ENCODE measurements at places on chromosomes 16 and 17.

GRCh38 chr17:18187226-18187625 lies 3.6 kb downstream of the ALKBH5 start:
- DNase-seq = no peak

GRCh38 chr17:50322271-50322670 lies 23.7 kb upstream of the XYLT2 start:
- no peak for DNase-seq

GRCh38 chr17:6244253-6244652 lies 174.1 kb downstream of the WSCD1 start:
- DNase-seq = no peak

DNA sequence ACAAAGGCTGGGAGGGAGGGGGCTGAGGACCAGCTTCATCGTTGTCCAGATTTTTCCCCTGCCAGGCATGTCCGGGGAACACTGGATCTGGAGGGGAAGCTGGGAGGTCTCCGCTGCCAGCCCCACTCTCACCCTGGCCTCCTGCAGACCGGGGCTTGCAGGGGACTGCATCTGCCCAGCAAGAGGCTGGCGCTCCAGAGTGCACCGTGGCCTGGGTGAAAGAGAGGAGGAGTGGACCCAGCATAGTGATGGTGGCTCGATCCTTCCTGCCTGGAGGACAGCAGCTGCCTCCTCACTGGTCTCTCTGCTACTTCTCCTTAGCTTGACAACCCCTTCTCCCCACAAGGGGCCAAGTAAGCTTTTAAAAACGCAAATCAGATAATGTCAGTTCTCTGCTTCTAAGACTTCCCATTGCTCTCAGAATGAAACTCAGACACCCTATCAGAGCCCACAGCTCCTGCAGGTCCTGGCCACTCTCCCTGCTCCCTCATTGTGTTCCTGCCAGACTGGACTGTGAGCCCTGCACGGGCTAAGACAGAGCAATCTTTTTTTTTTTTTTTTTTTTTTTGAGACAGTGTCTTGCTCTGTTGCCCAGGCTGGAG lies 15.0 kb downstream of the CPNE2 start:
- no peak for DNase-seq

DNA sequence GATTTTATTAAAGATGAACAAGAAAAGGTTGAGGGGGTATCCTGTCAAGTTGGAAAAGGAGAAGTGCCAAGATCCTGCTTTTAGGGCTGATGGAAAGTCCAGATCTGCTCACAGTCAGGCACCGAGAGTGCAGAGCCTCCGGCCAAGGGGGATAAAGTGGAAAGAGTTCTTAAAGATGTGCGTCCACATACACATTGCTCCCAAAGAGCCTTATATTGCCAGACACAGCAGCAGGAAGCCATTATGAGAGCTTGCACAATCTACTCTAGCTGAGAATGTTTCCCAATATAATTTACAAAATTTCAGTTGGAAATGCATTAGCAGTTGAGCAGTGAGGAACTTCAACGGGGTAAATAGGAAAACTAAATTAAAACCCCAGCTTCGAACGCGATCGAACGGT lies 95.6 kb downstream of the SALL1 start:
- DNase-seq = no peak

GRCh38 chr16:81446907-81447268 lies 2.3 kb downstream of the CMIP start:
- DNase-seq = no peak

Measured in T1000 (cell line).